ENCODE measurements at places on chromosomes 12 and 14. TPM values are rescaled to one million over a fixed set of nuclear protein-coding genes. Genes with fewer than 3 reads are reported as not detected.

Gene BCL2L14
- total RNA-seq, result not detected

Gene LMNTD1
- not detected for total RNA-seq

Gene MYO1A
- 0.07 TPM for total RNA-seq

Gene TSPAN11
- 1.3 TPM for total RNA-seq

Gene APOF
- not detected for total RNA-seq

Gene LUM
- 0.29 TPM for total RNA-seq

Gene OR4E2
- total RNA-seq, result not detected

Gene RAD9B
- total RNA-seq, result not detected

Gene DBX2
- not detected for total RNA-seq

Gene CISTR
- total RNA-seq, result not detected

Gene IL26
- total RNA-seq, result not detected

Measured in epithelial cell of proximal tubule (primary cell).